ENCODE measurements at places on chromosomes 6 and 20.

GRCh38 chr6:168967281-168967925 is 286.2 kb downstream of the THBS2 start:
- no peak for DNase-seq

DNA sequence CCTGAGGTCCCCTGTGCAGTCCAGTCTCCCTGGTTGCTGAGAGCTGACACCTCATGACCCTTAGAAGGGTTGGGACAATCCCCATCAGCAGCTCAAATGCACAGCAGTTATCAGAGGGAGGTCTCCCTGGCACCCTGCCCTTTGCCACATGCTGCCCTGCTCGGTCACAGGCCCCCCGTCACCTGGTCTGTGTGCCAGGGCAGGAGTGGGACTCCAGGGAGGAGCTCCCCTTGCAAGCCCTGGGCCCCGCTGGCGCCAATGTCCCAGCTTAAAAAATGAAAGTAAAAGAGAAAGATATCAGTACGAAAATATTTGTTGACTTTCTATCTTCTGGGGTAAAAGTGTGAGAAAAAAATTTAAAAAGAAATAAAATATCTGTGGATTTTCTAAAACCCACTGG is 68.1 kb upstream of the SLC22A16 start:
- DNase-seq, result no peak

DNA sequence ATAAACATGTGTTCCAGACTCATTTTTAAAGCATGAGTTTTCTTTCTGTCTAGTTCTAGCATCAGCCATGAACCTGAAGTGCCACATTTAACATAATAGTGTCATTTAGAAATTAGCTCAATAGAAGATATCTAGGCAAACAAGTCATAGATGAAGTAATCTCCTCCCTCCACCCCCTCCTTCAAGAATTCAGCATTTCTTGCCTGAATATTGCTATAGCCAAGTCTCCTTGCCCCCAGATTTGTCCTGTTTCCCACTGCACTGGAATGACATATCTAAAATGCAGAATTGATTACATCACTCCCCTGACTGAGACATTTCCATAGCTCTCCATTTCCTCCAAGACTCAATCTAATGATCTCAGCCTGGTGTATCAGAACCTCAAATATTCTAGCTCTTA is 134.9 kb upstream of the BACH2 start:
- no peak for DNase-seq

DNA sequence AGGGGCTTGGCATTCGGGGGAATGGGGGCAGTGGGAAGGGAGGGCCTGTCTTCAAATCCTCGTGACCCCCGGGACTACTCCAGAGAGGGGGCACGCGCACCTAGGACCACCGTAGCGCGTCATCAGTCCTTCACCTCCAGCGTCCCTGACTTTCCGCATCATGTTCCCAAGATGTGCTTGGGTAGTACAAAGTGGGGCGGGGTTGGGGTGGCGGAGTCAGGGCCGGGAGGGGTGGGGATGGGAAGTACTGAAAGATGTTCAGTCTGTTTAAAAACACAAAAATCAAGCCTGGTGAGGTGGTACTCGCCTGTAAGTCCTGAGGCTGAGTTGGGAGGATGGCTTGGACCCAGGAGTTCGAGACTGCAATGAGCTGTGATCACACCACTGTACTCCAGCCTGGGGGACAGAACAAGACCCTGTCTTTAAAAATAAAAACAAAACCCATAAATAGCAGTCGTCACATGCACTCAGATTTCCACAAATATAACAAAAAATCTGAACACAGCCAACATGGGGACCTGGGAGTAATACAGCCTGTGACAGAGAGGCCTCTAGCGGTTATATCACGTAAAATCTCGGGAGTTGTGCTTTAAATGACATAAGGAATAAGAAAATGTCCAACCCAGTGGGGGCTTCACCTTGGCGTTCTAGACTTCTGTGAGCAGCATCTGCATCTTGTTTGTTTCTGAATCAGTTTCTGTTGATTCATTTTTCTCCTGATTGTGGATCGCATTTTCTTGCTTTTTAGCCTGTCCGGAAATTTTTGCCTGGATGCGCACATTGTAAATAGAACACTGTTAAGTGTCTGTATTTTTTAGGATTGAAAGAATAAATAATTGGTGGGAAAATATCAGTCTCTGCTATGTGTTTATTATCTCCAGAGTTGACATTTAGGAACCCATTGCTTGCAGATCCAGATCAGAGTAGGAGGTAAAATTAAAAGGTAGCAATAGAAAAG is 698 bp upstream of the LRP11 start:
- DNase-seq, result peak; percentile 8

DNA sequence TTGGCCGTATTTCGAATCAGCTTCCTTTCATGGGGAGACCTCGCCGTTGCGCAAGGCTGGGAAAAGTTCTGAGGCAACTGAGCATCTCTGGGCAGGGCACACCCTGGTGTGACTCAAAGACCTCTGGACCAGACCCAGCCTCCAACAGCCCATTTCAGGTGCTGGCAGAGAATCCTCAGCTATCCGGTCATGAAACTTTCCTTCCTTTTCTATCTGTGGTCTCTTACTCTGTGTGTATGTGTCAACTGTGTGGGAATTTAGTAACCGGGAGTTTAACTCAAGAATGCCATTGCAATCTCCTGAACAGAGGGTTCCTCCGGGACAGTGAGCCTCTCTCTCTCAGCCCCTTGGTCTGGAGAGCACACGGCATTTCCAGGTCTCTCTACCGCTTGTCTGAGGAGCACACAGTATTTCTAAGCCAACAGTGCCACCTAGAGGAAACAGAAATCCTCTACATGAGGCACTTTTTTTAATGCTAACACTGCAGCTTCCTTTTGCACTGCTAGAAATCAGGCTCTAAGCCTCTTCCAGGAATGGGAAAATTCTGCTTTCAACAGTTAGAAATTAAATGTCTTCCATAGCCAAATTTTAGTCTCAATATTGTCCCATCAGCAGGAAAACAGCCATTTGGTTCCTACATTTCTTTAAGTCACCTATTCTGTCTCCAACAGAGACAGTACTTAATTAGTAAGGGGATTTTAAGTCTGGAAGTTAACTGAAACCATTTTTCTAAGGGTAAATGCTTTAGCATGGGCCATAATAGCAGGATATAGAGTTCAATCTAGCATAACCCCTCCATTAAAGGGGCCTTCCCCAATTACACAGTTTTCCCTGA is 32.7 kb downstream of the PLN start:
- DNase-seq, result no peak

DNA sequence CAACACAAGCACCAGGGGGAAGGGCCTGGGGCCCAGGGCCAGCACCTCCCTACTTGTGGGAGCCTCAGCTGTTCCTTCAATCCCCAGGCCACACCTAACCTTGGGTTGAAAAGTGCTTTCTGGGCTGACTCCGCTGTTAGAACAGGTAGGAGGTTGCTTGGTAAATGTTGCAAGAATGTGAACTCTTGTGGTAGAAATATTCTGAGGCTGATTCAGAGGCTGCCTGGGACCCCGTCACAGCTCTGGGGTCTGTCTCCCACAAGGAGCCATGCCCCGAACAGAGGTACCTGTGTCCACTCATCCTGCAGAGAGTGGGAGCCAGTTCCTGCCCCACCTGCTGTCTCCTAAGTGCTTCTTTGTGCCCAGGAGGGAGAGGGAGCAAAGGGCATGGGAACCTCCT is 14.4 kb upstream of the MAS1L start:
- DNase-seq, result no peak

GRCh38 chr6:6646859-6647258 is 58.3 kb downstream of the LY86 start:
- no peak for DNase-seq

- no peak for DNase-seq
Observed at GRCh38 chr6:15137086-15137485, 108.8 kb upstream of the JARID2 start.

GRCh38 chr6:7267071-7267465 is 45.9 kb downstream of the SSR1 start:
- no peak for DNase-seq

- DNase-seq, result no peak
Observed at GRCh38 chr6:10414756-10415616, at the start of gene TFAP2A. Gene TFAP2A (minus strand): TSS chr6:10415074. CDS start chr6:10414991, 83 bp downstream.

DNA sequence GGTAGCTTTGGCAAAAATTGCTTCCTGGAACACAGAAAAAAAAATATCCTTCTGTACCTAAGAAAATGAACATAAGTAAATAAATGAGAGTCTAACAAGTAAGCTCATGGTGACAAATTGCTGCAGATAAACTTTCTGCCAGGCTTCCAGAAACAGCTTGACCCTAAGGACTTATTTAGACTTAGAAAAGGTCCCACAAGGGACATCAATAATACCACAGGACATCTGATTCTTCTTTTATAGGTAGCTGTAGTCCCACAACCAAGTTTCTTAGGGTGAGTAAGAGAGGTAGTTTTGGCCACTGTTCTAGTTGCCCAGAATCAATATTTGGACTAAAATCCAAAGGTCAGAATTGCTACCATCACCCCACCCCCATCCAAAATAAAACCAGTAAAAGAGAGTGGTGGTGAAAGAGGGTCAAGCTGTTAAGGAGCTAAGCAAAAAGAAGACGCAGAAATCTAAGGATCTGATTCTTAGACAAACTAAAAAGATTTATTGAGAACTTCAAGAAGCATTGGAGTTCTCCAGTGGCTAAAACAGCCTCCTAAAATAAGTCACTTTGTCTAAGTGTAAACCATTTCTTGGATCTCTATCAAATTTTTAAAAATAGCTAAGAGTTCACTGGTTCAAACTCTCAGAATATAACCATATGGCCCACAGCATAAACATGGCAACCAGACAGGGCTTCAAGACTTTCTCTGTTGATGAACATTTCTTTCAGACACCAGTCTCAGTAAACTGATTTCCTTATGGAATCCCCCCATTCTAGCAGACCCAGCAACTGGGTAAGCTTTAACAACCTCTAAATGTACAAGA is 180.6 kb downstream of the PTPRK start:
- no peak for DNase-seq

GRCh38 chr20:40631119-40631631 is 57.9 kb downstream of the MAFB start:
- no peak for DNase-seq

DNA sequence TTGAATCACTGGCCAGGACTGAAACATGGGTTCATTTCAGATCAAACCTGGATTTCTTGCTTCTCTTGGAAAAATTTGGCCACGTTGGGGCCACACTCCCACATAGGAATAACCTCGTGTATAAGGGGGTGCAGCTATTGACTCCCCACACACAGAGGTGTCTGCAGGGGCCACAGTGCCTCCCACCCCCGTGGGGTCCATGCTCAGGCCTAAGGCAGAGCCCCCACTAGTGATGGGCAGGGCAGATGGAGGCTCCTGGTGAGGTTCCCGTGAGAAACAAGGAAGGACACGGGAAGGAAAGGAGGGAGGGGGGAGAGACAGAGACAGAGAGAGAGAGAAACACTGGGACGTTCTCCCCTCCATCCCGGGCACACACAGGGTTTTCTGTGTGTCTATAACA is 230.5 kb downstream of the ERMARD start:
- no peak for DNase-seq

GRCh38 chr20:49938173-49939163 is 2.3 kb downstream of the RNF114 start:
- DNase-seq, result no peak

- no peak for DNase-seq
Observed at GRCh38 chr6:43669922-43670622, 17.5 kb downstream of the MRPS18A start.

DNA sequence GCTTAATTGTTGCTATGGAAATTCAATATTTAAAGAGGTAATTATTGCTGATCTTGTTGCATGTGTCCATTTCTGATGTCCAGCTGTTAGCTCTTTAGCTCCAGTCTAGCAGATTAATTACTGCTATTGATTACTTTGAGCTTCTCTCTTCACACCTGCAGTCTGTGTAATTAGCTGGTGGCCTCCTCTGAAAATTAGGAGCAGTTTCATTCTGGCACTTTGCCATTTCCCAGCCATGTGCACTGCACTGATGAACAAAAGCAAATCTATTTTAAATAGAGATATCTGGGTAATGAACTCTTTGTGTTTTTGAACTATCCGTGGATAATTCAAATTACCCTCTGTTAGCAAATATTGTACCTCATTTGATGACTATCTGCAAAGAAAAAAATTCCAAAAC is 275.9 kb downstream of the RNF144B start:
- no peak for DNase-seq

- no peak for DNase-seq
Observed at GRCh38 chr20:47704746-47705496, 80.4 kb downstream of the SULF2 start.

DNA sequence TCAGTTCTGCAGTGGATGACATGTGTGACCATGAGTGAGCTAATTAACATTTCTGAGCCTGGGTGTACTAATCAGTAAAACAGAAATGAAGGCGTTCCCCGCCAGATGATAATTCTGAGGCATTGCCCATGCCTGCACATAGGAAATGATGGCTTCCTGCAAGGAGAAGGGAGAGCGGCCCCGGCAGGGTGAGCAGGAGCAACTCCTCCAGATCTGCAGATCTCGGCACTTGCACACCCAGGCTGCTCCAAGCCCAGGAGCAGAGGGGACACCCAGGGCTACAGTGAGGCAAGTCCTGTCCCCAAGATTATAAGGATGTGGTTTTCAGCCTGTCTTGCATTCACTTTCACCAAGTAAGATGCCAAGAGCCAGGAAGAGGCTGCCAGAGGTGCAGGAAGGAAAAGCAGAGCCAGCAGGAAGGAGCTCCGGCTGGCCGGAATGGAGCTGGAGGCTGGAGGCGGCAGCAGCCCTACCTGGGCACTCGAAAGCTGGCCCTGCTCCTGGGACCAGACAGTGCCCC is 177.5 kb upstream of the CST7 start:
- no peak for DNase-seq

GRCh38 chr6:123990376-123990775 is 186.7 kb downstream of the NKAIN2 start:
- DNase-seq, result no peak

DNA sequence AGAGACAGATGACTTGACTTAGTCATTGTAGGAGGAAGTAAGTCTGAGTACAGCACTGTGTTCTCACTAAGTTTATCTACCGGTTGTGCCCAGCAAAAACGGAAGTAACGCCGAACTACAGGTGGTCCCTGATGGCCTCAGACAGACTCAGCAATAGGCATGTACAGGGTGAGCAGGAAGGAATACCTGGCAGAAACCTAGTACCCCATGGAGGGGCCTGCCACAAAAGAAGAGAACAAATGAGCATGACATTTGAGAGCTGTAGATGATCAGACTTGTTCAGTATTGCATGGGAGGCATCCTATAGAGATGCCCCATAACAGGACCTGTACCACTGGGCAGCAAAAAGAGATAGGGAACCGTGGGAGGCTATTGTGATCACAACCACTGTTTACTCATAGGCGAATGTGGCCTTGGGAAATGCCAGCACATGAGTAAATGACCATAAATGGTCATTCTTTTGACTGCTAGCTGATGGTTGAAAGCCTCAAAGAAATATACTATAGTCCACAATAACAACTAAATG is 106.4 kb upstream of the TAB2 start:
- DNase-seq, result no peak

DNA sequence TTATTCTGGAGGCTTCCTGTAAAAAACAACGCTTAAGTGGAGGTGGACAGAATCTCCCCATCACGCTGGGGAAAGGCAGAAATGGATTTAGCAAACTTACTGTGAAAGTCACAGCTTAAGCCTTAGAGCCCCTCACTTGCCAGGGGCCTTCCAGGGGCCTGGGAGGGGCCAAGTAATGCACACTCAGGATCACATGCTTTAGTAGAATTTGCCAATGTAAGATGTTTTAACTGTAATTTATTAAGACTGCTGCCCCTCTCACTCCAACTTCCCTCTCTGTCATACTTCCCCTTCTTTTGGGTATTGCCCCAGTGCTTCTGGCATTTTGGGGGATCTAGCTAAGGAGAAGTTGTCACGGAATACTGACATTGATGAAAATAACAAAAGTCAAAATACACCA is 12.6 kb upstream of the ADA start:
- DNase-seq, result no peak

All from NCI-H187 (cell line).